ENCODE measurements at places on chromosomes 6 and 20.

DNA sequence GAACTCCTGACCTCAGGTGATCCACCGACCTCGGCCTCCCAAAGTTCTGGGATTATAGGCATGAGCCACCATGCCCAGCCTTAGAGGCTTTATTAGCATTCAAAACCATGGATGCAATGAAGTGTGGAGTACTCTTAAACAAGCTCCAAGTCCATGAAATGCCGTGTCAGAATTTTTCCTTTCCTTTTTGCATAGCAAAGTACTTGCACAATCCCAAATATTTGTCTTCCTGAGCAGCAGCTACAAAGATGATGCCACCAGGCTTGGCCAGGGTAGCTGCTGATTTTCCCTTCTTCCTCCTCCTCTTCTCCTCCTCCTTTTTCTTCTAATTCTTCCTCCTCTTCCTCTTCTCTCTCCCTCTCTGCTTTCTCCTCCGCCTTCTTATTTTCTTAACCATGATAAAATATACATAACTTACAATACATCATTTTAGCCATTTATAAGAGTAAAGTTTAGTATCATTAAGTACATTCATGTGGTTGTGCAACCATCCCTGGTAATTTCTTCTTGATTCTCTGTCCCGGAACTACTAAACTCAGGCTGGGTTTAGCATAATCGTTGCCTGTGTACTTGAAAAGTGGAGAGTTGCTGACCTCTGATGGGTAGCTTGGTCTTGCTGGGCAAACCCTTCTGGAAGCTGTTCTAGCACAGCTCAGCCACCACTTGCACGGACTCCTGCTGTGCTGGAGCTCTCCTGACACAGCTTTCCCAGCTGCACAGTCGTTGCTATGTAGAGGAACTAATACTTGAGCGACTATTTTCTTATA is 20.3 kb downstream of the MUCL3 start:
- H3K27ac ChIP-seq: no peak overlapping the region
- no peak for DNase-seq
- H3K4me3 ChIP-seq: no peak overlapping the region
- no peaks in the 10 kb centered on the region for H3K36me3 ChIP-seq

DNA sequence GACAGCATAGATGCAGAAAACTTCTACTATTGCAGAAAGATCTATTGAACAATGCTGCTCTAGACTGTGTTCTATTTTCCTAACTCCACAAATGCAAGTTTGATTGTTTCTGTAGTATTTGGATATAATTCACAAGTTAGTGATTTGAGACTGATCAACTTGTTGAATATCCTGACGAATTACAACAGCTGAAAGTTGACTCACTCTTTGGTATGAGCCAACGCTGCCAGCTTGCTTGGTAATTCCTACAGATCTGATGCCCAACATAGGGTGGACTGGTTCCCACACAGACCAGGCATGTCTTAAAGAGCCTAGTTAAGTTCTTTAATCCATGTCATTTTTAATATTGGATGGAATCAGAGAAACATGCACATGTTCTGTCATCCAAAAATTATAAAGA is 231.0 kb upstream of the RAB32 start:
- H3K27ac ChIP-seq: no peak overlapping the region
- no peak overlapping the region for H3K4me3 ChIP-seq
- no peaks in the 10 kb centered on the region for H3K4me1 ChIP-seq

- H3K27ac ChIP-seq: no peak overlapping the region
- H3K27me3 ChIP-seq: no peaks in the 10 kb centered on the region
- no peak for DNase-seq
- H3K4me3 ChIP-seq: no peak overlapping the region
- no peaks in the 10 kb centered on the region for H3K36me3 ChIP-seq
- H3K4me1 ChIP-seq: no peaks in the 10 kb centered on the region
Observed at GRCh38 chr6:150783813-150784212, 81.7 kb upstream of the MTHFD1L start.

DNA sequence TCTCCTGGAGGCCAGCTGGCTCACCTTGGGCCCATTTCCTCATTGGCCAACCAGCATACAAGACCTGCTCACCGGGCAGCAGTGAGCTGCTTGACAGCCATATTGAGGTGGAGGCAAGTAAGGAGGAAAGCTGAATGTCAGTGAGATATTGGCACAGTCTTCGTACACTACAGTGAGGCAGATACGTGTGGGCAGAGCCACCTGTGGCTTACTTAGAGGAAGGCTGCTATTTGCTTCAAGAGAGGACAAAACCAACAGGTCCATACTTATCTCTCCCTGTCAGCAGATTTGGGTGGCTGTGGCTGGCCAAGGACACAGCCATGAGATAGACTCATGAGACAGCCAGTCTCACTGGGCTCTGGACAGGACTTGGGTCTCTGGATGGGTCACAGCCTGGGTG is 15.1 kb upstream of the MCM3 start:
- no peaks in the 10 kb centered on the region for H3K27me3 ChIP-seq
- H3K4me1 ChIP-seq: peaks cover 12% of the 10 kb centered on the region
- no peak for DNase-seq
- H3K27ac ChIP-seq: no peak overlapping the region
- H3K36me3 ChIP-seq: no peaks in the 10 kb centered on the region

DNA sequence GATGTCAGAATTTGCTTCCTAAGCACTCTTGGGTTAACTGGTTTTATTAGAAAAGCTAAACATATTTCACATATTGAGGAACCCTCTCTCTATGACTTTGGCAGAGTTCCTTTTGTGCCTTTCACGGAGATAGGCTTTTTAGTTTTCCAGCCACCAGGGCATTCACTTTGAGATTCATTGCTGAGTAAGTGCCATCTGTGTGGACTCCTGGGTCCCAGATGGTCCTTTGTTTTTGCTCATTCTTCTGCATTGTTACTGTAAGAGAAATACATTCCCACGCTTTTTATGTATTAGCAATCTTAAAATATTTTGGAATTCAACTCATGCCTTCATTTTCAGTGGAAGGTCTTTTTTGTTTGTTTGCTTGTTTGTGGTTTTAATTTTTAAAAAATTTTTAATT is 76.3 kb upstream of the PHACTR2 start:
- no peak for DNase-seq
- no peak overlapping the region for H3K4me3 ChIP-seq
- H3K36me3 ChIP-seq: no peaks in the 10 kb centered on the region
- no peaks in the 10 kb centered on the region for H3K27me3 ChIP-seq

- DNase-seq: no peak
- H3K36me3 ChIP-seq: no peaks in the 10 kb centered on the region
- H3K27me3 ChIP-seq: no peaks in the 10 kb centered on the region
- H3K4me1 ChIP-seq: no peaks in the 10 kb centered on the region
- H3K27ac ChIP-seq: no peak overlapping the region
Observed at GRCh38 chr20:56759741-56760278, 130.7 kb downstream of the TFAP2C start.

- H3K4me3 ChIP-seq: no peak overlapping the region
- no peaks in the 10 kb centered on the region for H3K27me3 ChIP-seq
- no peaks in the 10 kb centered on the region for H3K4me1 ChIP-seq
- H3K36me3 ChIP-seq: no peaks in the 10 kb centered on the region
- no peak for DNase-seq
- H3K27ac ChIP-seq: no peak overlapping the region
Observed at GRCh38 chr20:48574383-48574782, 253.4 kb downstream of the PREX1 start.

DNA sequence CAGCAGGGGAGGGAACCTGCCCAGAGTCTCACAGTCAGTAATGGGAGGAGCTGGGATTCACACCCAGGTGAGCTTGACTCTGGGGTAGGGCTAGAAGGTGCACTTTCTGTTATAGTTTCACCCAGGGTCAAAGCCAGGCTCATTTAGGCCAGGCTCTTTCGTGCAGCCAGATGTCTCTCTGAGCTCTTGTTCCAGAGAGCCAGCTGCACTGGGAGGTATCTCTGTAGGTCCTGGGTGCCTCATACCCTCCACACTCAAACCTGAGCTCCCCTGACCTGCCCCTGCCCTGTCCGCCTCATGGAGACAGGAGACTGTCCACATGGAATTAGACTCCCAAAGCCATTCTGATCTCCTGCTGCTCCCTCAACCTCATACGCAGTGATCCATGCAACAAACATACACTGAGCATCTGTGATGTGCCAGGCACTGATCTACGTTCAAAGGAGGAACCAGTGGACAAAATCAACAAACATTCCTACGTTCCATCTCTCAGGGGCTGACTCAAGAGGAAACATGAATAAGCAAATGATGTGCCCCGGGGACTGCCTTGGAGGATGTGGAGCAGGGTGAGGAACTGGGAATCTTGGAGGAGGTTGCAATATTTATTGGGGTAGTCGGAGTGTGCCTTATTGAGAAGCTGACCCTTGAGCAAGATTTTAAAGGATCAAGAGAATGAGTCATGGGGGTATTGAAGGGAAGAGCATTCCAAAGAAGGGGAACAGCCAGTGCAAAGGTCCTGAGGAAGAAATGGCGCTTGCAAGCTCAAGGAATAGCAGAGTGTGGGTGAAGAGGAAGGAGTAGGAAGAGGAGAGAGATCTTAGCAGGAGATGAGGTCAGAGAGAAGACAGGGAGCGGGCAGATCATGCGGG is 71.3 kb upstream of the TOX2 start:
- no peaks in the 10 kb centered on the region for H3K4me1 ChIP-seq
- H3K36me3 ChIP-seq: no peaks in the 10 kb centered on the region
- no peak overlapping the region for H3K27ac ChIP-seq
- no peak for DNase-seq

DNA sequence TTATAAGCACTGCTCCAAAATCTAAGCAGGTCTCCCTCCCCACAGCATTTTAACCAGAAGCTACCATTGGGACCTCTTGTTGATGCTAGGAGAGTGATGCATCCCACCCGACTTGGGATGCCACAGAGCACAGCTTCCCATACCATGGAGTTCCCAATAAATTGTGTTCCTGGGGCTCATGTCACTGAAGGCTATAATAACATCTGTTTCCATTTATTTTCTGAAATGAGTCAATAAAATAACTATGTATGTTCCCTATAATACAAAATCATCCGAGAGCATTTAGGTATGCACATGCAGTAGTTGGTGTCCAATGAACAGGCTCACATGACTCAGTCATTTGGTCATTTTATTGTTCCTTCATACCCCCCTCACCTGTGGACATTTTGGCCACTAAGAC is 204.2 kb downstream of the TBC1D7 start:
- no peak for DNase-seq
- no peaks in the 10 kb centered on the region for H3K36me3 ChIP-seq
- H3K4me3 ChIP-seq: no peak overlapping the region
- H3K27ac ChIP-seq: no peak overlapping the region
- H3K4me1 ChIP-seq: no peaks in the 10 kb centered on the region

DNA sequence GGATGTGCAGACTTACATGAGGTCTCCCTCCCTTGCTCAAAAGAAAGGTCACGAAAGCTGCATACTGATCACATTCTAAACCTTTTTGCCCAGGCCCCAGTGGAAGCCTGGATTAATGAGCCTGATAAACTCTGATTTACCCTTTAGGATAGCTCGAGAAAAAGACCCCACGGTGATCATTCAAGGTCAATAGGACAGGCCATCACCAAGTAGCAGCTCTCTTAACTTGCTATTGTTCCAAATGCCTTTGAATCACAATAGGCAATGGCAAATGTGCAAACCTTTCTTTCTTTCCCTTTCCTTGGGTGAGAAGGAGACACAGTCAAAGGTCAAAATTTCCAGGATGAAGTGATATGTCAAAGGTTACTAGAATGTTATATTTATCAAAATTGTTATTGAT is 327.3 kb downstream of the HDGFL1 start:
- no peak for DNase-seq
- no peak overlapping the region for H3K4me3 ChIP-seq
- H3K27ac ChIP-seq: no peak overlapping the region
- H3K36me3 ChIP-seq: no peaks in the 10 kb centered on the region
- no peaks in the 10 kb centered on the region for H3K4me1 ChIP-seq

DNA sequence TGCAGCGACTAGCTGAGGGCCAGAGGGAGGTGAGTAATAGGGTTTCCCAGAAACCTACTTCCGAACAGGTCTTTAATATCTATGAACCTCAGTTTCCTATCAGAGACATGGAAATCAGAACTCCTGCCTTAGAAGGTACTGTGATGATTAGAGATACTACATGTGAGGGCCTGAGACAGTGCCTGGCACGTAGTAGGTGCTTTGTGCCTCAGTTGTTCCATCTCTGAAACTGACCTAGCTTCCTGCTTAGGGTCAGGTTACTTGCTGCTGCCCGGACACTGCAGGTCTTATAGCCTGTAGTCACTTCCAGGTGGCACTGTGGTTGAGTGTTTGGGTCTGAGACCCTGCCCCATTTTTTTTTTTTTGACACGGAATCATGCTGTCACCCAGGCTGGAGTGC is 20.9 kb downstream of the RAB44 start:
- H3K27me3 ChIP-seq: no peaks in the 10 kb centered on the region
- no peak overlapping the region for H3K27ac ChIP-seq
- DNase-seq: no peak

DNA sequence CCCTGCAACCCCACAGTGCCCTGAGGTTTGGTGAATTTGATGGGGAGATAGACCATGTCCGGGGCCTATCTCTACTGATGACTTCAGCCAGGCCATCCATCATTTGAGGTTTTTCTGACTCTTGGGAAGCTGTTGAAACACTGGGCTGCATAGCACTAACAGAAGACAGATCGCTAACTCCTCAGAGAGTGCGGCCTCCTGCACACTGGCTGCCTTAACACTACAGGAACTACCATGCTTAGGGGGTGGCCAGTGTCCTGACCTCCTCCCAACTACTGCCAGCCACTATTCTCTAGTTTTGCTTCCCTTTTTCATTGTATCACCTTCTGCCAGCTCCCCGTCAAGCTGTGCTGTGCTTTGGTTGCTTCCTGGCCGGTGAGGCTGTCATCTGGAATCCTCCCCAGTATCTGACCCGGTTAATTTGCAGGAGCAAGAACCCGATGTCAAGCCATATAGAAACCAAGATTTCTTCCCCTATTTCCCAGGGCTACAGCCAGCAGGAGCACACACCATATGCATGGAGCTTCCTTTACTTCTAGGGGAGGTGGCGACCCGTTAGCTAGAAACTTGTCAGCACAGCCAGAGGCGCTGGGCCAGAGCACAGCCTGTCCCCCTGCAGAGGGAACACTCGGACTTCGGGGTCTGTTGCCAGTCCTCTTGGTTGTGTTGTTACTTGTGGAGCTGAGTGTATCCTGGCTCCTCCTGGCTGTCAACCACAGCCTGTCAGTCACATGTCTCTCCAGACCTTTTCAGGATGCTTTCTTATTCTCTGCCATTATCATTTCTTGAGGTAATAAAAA is 57.3 kb upstream of the TRAF3IP2 start:
- no peaks in the 10 kb centered on the region for H3K4me1 ChIP-seq
- H3K27ac ChIP-seq: peak overlapping the region; percentile 66

- DNase-seq: no peak
- H3K4me3 ChIP-seq: no peak overlapping the region
- no peaks in the 10 kb centered on the region for H3K36me3 ChIP-seq
- no peaks in the 10 kb centered on the region for H3K27me3 ChIP-seq
- no peak overlapping the region for H3K27ac ChIP-seq
- no peaks in the 10 kb centered on the region for H3K4me1 ChIP-seq
Observed at GRCh38 chr6:149242883-149243282, 74.6 kb upstream of the TAB2 start.

GRCh38 chr20:51972056-51972455 is 169.7 kb upstream of the SALL4 start:
- DNase-seq: no peak
- no peak overlapping the region for H3K27ac ChIP-seq
- no peak overlapping the region for H3K4me3 ChIP-seq
- H3K4me1 ChIP-seq: no peaks in the 10 kb centered on the region
- no peaks in the 10 kb centered on the region for H3K27me3 ChIP-seq

Data from Peyer's patch (tissue), 4 donors.